ENCODE measurements at places on chromosomes 16 and 17. TPM values are rescaled to one million over a fixed set of nuclear protein-coding genes. Genes with fewer than 3 reads are reported as not detected.

The SULT1A4 gene
- total RNA-seq, result 30.8 TPM

The LIMD2 gene
- 10.6 TPM for total RNA-seq

The ZFP3 gene
- total RNA-seq, result 0.77 TPM

The TMC5 gene
- total RNA-seq, result 7.3 TPM

Measured in A549 treated with Mapracorat at 1 μM for 4 hours (cell line).